A549 treated with Mapracorat at 1 μM for 4 hours (cell line): ENCODE measurements at places on chromosomes 3 and 15. TPM values are rescaled to one million over a fixed set of nuclear protein-coding genes. Genes with fewer than 3 reads are reported as not detected.

WDR93 gene
- 0.07 to 0.25 TPM (median 0.19 TPM) in 5 replicates for total RNA-seq

OCA2 gene
- 0.17 to 0.34 TPM (median 0.27 TPM) in 5 replicates for total RNA-seq

B2M gene
- 405 to 526 TPM (median 431 TPM) in 5 replicates for total RNA-seq

PLA2G4E gene
- total RNA-seq: not detected in 5 replicates

PRKAR2A gene
- total RNA-seq: 15.5 to 21.0 TPM (median 18.0 TPM) in 5 replicates

FBXL22 gene
- total RNA-seq: 0.15 to 0.25 TPM (median 0.21 TPM) in 4 of 5 replicates, not detected in the other

LRRIQ4 gene
- total RNA-seq: not detected in 5 replicates

DUOXA2 gene
- not detected in 5 replicates for total RNA-seq

COPG1 gene
- total RNA-seq: 71.4 to 89.8 TPM (median 78.3 TPM) in 5 replicates

CPA3 gene
- not detected in 5 replicates for total RNA-seq

GXYLT2 gene
- total RNA-seq: 1.1 to 1.4 TPM (median 1.4 TPM) in 5 replicates

THAP10 gene
- total RNA-seq: 4.8 to 7.0 TPM (median 5.4 TPM) in 5 replicates

MTFMT gene
- total RNA-seq: 22.3 to 28.2 TPM (median 26.6 TPM) in 5 replicates

TMEM212 gene
- not detected in 5 replicates for total RNA-seq

UACA gene
- 34.9 to 41.1 TPM (median 39.7 TPM) in 5 replicates for total RNA-seq

AMOTL2 gene
- total RNA-seq: 44.9 to 52.4 TPM (median 49.4 TPM) in 5 replicates

CHRD gene
- 0.13 to 0.46 TPM (median 0.15 TPM) in 4 of 5 replicates, not detected in the other for total RNA-seq

IQCF5 gene
- total RNA-seq: not detected in 5 replicates

PIGBOS1 gene
- total RNA-seq: 23.8 to 35.1 TPM (median 27.0 TPM) in 5 replicates

SPTBN5 gene
- 0.16 to 0.34 TPM (median 0.25 TPM) in 5 replicates for total RNA-seq

DUOX1 gene
- not detected in 5 replicates for total RNA-seq

DLL4 gene
- 1.1 to 2.0 TPM (median 1.8 TPM) in 5 replicates for total RNA-seq

BFSP2 gene
- total RNA-seq: not detected in 5 replicates

ADCY5 gene
- 0.22 to 0.88 TPM (median 0.30 TPM) in 5 replicates for total RNA-seq

MCTP2 gene
- total RNA-seq: not detected in 5 replicates

SPATA12 gene
- 0.36 to 0.62 TPM (median 0.37 TPM) in 5 replicates for total RNA-seq

CPN2 gene
- total RNA-seq: not detected in 5 replicates

CEMIP gene
- 0.82 to 2.0 TPM (median 1.2 TPM) in 5 replicates for total RNA-seq

SPRED1 gene
- total RNA-seq: 6.3 to 9.1 TPM (median 7.6 TPM) in 5 replicates

GOLGA8M gene
- total RNA-seq: 0.08 to 0.40 TPM in 2 of 5 replicates, not detected in the others

C3orf22 gene
- not detected in 5 replicates for total RNA-seq

ATP8B4 gene
- total RNA-seq: 0.57 to 1.7 TPM (median 0.90 TPM) in 5 replicates

HRH1 gene
- total RNA-seq: 5.7 to 8.7 TPM (median 7.3 TPM) in 5 replicates

OXTR gene
- total RNA-seq: 8.2 to 10.6 TPM (median 10.2 TPM) in 5 replicates

ROPN1B gene
- not detected in 5 replicates for total RNA-seq

ARPP21 gene
- 0.05 to 0.32 TPM (median 0.13 TPM) in 3 of 5 replicates, not detected in the others for total RNA-seq

RBPMS2 gene
- 6.6 to 9.4 TPM (median 8.3 TPM) in 5 replicates for total RNA-seq

ATRIP gene
- 8.6 to 10.3 TPM (median 9.8 TPM) in 5 replicates for total RNA-seq

GOLGA6L7 gene
- total RNA-seq: not detected in 5 replicates

KBTBD8 gene
- total RNA-seq: 0.31 to 1.6 TPM (median 0.46 TPM) in 5 replicates

RPL22L1 gene
- total RNA-seq: 225 to 285 TPM (median 266 TPM) in 5 replicates

GOLGA6D gene
- total RNA-seq: 0.07 to 0.14 TPM in 2 of 5 replicates, not detected in the others

TMC3 gene
- total RNA-seq: not detected in 5 replicates

CLDN11 gene
- 0.13 to 0.21 TPM (median 0.18 TPM) in 3 of 5 replicates, not detected in the others for total RNA-seq

GOLGA6C gene
- total RNA-seq: 0.08 TPM in 1 of 5 replicates, not detected in the others

TMEM41A gene
- 19.9 to 23.1 TPM (median 21.1 TPM) in 5 replicates for total RNA-seq

EFCAB12 gene
- 0.59 to 0.95 TPM (median 0.85 TPM) in 5 replicates for total RNA-seq

TM6SF1 gene
- total RNA-seq: not detected in 5 replicates

CFAP44 gene
- 1.1 to 1.8 TPM (median 1.4 TPM) in 5 replicates for total RNA-seq
